ENCODE measurements at places on chromosomes 1 and 21.

- DNase-seq = no peak
Observed at GRCh38 chr21:39188521-39189139, 5.4 kb upstream of the PSMG1 start.

DNA sequence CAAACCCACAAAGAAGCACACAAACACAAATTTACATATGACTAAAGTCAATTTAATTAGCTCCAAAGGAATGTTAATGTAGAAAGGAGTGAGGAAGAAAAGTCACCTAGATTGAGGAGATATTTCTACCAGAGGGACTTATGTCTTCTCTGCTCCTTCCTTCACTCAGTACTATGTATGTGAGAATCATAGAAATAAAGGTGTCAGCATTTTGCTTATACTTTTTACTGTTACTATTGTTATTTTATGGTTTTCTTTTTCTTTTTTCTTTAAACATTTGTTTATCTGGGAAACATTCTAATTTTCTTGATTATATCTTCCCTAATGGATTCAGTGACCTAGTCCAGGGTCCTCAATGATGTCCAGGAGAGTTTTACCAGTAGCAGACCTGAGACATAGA is 511.9 kb upstream of the NCAM2 start:
- DNase-seq = no peak

DNA sequence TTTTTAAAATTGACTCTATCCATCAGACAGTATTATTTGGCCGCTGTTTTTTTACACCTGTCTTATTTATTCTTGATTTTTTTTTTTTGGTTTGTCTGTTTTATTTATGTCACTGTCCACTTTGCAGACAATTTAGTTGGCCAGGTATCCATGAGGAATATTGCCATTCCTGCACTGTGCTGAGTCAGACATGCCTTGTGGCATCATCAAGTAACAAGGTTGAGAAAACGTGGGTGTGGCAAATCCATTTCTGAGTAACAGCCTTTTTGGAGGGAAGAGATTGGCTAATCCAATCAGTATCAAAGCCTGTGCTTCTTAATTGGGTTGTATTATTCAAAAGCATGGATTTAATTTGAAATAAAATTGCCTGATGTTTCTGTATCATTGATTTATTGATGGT is 463.1 kb downstream of the USP25 start:
- DNase-seq = no peak

GRCh38 chr1:36864182-36864822 is 170.0 kb downstream of the GRIK3 start:
- no peak for DNase-seq

- peak; percentile 46 for DNase-seq
Observed at GRCh38 chr21:28771790-28772501, 220.7 kb downstream of the LTN1 start.

DNA sequence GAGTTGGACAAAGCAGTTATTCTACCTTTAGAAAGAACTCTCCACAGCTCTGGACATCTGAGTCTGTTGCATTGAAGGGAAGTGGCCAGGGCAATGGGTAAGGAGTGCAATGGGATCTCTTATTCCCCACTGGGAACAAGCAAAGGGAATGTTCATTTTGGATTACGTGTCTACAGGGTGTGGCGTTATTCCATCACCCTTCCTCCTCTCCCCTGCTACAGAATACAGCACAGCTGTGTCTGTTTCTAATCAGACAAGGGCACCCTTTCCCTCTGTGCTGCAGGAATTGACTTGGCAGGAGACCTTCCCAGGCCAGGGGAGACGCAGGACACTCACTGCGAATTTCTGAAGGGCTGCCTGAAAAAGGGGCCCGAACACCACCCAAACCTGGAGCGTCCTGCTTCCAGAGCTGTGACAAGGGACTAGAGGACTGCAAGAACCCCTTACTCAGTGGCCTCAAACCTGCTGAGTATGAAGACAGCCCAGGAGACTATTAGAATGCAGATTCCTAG is 163.6 kb upstream of the RAB4A start:
- no peak for DNase-seq

DNA sequence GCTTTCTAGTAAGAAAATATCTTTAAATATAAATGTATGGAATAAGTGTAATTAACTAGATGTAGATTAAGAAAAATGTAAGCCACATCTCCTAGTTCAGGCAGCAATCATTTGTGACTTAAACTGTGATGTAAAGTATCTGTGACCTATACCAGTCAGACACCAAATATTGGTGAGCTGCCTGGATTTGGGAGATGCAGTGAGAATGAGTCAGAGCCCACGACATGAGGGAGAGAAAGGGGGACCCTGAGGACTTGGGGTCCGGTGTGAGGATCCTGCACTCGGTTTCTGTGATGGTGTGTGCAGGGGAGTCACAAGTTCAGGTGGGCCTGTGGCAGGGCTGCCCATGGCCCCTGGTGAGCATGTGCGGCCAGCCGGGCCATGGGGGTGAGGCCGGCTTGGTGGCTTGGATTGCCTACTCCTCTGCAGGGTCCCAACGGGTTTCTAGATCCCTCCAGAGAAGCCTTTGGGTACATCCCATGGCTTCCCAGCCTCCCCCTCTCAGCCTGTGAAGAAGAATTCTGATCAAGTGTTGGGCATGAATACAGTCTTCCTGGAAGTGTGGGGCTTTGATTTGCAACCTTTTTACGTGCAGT is 19.0 kb upstream of the ABCG1 start:
- DNase-seq = no peak

GRCh38 chr1:66143651-66144050 is 351.0 kb downstream of the PDE4B start:
- no peak for DNase-seq

DNA sequence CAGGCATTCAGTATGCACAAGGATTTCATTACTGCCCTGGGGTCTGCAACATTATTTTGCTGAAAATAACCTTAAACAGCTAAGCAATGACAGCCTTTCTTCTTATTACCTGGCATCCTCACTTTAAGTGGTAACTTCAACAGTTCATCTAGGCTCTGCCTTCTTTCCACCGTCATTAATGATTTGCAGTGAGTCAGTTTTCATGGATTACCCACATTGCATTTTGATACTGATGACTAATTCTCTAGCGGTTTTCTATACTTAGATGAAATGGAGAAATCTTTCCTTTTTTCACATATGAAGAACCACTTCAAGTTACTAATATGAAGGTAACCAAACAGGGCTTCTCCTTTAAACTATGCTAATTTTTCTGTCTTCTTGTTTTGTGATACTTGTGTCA is 226.9 kb upstream of the TMPRSS15 start:
- DNase-seq = no peak

GRCh38 chr1:11842154-11843041 is 5.2 kb downstream of the NPPA start:
- no peak for DNase-seq

- DNase-seq = no peak
Observed at GRCh38 chr1:168216171-168216570, 9.6 kb upstream of the SFT2D2 start.

- DNase-seq = no peak
Observed at GRCh38 chr1:113166473-113166872, 93.5 kb downstream of the LRIG2 start.

DNA sequence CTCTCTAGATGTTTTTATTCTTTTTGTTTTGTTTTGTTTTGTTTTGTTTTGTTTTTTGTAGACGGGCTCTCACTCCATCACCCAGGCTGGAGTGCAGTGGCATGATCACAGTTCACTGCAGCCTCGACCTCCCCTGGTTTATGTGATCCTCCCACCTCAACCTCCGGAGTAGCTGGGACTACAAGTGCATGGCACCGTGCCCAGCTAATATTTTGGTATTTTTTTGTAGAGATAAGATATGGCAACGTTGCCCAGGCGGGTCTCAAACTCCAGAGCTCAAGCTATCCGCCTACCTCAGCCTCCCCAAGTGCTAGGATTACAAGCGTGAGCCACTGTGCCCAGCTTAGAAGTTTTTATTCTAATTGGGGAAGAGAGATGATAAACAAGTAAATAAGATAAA is 13.3 kb upstream of the TP53BP2 start:
- DNase-seq = no peak

DNA sequence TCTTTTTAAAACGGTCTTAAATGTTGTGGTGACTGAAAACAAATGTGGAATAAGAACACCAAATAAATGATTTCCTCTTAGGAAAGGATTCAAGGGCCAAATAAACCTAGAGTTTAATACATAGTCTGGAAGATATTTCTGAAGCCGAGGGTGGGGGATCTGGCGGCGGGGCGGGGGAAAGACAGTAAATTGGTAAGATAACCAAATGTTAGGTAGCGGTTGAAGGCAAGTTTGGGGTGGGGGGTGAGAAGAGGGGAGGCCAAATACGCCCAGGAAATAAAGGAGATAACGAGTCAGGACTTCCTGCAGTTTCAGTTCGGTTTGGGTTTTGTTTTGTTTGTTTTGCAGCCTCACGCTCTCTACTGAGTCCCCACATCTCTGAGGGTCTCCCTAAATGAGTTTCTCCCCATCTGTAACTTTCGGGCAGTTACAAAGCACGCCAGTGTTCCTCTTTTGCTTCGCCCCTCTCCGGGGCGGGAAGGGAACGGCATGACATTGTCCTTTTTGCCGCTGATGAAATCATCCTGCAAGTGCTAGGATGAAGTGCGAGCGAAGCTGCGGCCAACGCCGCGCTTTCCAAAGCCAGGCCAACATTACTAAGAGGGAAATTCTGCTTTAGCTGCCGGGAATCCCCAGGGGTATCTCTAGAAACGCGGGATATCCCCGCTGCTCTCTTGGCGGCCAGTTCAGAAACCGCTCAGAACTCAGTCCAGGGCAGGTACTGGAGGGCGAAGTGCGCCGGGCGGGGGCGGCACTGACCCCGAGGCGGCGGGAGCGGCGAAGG is 844 bp downstream of the NIBAN1 start:
- DNase-seq = no peak

GRCh38 chr1:153365696-153366095 is 8.0 kb downstream of the S100A9 start:
- no peak for DNase-seq

- no peak for DNase-seq
Observed at GRCh38 chr1:215082532-215083382, at the start of gene KCNK2. Gene KCNK2, plus strand, starts transcription at chr1:215082737. Its CDS starts 649 bp downstream, at chr1:215083386.

- no peak for DNase-seq
Observed at GRCh38 chr1:28981210-28981609, 66.8 kb downstream of the EPB41 start.

DNA sequence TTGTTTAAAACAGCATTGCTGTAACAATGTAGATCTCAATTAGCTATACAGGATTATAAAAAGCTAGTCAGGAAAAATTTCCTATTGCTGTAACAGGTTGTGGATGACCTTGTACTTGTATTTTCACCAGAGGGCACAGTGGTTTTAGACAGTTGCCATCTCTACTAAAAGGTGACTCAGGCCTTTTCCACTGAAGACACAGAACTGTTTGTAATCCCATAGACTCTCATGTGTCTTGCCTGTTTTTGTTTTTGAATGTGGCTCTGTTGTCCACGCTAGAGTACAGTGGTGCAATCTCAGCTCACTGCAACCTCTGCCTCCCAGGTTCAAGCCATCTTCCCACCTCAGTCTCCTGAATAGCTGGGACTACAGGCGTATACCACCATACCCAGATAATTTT is 5.9 kb downstream of the MTFR1L start:
- DNase-seq = no peak

GRCh38 chr1:8205771-8206170 is 112.1 kb upstream of the SLC45A1 start:
- no peak for DNase-seq

DNA sequence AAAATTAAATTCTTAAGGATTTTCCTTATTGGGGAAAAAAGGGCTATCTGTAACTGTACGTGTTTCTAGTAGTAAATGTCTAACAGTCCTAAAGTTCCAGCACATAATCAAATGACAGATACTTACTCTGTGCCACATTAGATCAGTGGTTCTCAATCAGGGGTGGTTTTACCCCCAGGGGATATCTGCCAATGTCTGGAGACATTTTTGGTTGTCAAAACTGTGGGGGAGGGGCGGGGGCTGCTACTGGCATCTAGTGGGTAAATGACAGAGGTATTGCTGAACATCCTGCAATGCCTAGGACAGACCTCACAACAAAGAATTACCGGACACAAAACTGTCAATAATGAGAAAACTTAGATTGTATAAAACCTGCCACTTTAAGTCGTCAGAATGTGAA is 33.4 kb upstream of the PTPRC start:
- DNase-seq = no peak

GRCh38 chr1:247552231-247552630 is 3.3 kb downstream of the GCSAML start:
- no peak for DNase-seq

GRCh38 chr1:167122568-167122967 is 28.7 kb downstream of the STYXL2 start:
- no peak for DNase-seq

DNA sequence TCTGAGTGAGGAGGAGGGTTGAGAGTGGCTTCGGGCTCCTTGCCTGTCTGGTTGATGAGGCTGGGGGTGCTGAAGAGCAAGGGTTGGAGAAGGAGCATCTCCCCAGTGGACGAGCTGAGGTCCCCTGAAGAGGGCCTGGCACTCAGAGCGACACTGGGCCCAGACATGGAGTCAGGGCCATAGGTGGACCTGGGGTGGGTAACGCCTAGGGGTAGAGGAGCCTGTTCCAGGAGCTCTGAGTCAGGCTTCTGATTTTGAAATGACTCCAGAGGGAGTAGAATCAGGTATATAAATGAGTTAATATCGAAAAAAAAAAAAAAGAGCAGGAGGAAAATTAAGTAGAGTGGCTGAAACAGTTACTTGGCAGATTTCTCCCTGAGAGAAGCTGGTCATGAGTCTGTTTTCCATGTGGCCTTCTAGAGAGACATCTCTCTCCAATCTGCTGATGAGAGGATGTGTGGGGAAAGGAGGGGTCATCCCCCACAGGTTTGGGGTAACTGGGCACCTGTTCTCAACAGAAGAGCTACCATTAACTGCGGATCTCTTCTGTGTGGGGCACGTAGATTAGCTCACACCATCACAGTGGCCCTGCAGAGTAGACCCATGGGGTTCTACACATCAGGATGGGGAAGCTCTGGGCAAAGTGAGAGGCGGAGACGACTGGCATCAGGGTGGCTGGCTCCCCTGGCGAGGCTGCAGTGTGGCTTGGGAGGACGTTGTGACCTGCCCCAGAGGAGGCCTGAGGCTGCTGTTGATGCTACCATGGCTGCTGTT is 115.5 kb downstream of the DHRS3 start:
- DNase-seq = no peak

- DNase-seq = peak; percentile 19
Observed at GRCh38 chr1:3491291-3492246, 37.1 kb downstream of the ARHGEF16 start.

GRCh38 chr1:151828921-151829320 is 2.7 kb downstream of the RORC start:
- no peak for DNase-seq

- no peak for DNase-seq
Observed at GRCh38 chr21:43790010-43790524, 690 bp downstream of the RRP1 start.
